ENCODE measurements at places on chromosomes 3 and 15.

GRCh38 chr15:88250826-88251225, 5.7 kb downstream of the NTRK3 start:
- DNase-seq: no peak

DNA sequence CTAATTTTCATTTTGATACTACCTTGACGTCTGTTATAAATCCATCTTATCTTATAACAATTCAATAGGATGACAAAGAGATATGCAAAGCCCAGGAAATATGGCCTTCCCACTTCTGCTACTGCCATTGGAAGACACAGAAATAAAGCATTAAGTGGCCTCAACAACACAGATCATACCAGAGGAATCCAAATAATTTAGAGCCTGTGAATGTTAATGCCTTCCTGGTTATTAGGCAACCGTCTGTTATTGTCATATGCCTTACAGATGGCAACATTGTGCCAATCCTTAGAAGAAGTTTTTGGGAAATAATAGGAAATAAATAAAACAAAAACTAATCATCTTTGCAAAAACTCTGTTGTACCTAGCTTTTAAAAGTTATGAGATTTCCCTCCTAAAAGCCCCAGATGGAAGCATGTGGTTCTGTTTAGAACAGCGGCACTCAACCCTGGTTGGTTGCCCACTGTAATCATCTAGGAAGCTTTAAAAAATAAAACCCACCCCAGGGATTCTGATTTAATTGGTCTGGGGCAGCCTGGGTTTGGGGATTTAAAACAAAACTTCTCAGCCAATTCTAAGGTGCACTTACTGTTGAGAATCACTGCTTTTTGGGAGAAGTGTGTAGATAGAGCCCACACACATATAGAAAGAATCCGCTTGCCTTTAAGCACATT, 704.8 kb upstream of the CFAP20DC start:
- DNase-seq: no peak

- no peak for DNase-seq
Observed at GRCh38 chr3:149009732-149010131, 18.4 kb downstream of the GYG1 start.

DNA sequence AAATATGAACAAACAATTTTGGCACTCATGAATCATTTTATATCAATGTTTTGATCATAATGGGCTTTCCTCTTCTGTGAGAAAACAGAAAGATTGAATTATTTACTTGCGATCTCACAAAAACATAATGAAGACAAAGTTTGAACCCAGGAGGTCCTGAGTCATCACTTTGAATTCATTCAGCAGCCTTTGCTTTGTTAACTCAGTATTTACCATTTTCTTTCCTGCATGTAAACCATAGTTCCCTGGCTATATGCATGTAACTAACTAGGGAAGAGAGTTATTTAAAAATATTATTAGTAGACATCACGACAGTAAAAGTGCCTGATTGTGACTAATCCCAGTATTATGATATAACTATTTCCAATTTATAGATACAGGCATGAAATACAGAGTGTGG, 1026.2 kb downstream of the PLOD2 start:
- DNase-seq: no peak

DNA sequence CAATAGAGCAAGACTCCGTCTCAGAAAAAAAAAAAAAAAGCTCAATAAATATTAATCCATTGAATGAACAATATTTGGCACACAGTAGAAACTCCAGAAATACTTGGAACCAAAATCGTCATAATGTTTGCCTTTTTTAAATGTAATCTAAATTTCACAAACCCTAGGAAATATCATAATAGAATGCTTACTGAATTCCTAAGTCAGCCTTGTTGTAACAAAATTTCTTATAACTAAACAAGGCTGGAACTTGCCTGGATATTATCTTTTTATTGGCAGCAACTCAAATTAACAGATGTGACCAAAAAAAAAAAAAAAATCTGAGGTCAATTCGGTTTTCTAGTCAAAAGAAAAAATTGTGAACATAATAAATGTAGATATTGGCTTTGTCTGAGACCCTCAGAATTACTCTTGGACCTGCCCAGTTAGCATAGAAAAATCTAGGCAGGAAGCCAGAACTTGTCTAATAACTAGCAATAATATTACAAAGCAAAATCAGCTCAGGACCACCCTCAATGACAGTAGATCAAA, 33.3 kb downstream of the GABPB1 start:
- no peak for DNase-seq

DNA sequence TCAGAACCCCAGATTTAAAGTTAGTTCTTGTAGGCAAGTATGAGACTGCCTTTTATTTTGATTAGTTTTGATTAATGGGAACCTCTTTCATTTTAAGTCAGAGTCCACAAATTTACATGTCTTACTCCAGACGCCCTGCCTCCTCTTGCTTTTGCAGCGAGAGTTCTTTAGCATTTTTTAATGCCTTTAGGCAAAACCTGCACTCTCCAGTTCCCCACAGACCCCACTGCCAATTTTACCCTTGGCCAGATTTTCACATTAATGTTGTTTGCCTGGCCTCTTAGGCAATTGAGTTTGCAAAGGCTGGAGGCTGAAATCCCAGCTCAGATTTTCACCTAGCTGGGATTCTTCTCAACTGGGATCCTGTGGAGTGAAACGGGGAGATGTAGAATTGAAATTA, 85.8 kb downstream of the GAP43 start:
- no peak for DNase-seq

DNA sequence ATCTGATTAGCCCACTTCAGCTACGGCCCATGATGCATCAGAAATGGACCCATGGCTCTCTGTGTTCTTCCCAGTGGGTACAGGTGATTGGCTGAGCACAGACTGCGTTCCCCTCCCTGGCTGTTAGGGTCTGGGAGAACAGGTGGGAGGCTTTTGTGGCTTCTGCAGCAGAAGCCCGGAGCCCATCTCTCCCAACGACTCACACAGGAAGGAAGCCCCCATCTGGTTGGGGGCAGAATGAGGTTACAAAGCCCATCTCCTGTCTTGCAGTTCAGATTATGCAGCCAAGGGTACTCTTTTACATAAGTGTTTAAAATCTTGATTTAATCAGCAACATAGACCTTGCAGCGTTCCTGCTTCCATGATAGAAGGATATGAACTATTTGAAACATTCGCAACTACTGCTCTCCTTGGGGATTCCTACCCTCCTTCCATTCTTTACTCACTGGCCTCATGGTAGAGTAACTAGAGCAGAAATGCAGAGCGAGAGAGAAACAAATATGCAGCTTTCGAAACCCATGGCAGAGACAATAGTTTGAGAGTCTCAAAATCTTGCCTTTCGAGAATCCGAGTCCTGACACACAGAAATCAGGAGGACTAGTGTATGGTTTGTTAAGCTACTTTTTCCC, 291.3 kb downstream of the TLE3 start:
- no peak for DNase-seq

DNA sequence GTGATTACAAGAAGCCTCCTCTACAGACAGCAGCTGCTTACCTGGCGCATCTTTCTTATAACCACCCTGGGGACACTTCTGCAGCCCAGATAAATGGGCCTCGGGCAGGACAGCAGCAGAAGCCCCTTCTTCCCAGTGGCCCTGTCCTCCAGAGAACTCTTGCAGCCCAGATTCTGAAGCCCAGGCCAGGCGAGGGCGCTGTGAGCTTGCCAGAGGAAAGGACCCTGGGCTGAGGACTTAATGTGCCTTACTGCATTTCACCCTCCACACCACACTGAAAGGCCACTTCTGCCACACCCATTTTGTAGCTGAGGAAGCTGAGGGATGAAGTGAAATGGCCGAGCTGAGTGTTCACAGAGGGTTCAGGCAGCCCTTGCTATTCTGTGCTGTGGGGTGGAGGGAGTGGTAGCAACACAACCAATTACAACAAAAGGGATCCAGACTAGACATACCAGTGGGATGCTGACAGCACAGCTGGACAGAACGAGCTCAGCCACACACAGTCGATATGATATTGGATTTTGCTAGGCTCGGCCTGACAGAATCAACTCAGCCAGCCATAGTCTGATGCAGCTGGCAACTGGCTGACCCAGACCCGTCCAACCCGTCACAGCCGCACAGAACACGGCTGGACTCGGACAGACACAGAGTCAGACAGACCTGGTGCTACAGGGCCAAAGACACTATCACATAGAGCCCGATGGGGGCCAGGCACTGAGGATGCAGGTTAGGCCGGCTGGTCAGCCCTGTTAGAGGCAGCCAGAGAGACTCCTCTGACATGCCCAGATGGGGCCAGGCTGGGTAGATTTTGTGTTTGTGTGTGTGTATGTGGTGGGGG, 7.3 kb downstream of the ACOX2 start:
- no peak for DNase-seq

- DNase-seq: no peak
Observed at GRCh38 chr3:186915806-186916796, 14.2 kb upstream of the ST6GAL1 start.

DNA sequence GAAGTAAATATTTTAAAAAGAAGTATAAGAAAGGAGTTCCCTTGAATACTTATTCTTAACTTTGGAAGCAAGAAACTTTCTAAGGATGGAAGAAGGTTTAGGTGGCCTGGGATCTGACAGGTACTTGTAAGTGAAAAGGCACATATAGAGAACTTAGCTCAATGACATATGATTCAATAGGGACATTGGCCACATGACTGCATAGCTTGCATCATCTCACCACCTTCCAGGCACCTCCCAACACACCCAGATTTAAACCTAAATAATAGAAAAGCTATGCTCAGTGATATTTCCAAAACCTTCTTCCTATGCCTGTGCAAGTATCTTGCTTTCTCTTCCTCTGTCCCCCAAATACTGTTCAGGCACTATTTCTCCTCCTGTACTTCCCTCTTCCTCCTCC, 4.7 kb upstream of the P2RY1 start:
- DNase-seq: no peak

DNA sequence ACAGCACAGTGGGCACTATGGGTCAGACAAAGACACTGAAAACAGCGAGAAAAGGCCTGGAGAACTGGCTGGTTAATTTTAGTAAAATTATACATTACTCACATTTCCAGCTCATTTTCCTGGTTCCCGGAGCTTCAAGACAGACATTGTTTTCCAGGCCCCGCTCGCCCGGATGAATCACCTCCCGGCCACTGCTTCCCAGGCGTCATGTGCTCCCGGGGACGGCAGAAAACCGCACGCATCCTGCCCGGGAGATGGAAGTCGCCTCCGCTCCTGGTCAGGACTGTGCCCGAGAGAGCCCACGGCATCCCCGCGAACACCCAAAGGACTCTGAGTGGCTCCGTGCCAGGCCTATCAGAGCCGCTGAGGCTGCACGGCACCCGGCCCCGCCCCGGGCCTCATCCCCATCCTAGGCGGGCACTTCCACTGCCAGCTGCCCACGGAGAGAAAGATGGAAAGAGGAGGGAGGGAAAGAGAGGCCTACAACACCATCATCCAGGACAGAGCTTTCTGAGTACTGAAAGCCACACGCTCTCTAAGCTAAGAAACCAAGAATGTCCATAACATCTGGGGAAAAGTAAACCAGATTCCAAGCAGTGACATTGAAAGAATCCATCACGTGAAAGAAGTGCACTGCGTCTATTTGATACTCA, 75.1 kb downstream of the VGLL4 start:
- DNase-seq: peak; percentile 88

- DNase-seq: no peak
Observed at GRCh38 chr15:32879980-32880379, 162.2 kb downstream of the GREM1 start.

GRCh38 chr3:52509753-52510328, 14.7 kb downstream of the STAB1 start:
- DNase-seq: no peak

DNA sequence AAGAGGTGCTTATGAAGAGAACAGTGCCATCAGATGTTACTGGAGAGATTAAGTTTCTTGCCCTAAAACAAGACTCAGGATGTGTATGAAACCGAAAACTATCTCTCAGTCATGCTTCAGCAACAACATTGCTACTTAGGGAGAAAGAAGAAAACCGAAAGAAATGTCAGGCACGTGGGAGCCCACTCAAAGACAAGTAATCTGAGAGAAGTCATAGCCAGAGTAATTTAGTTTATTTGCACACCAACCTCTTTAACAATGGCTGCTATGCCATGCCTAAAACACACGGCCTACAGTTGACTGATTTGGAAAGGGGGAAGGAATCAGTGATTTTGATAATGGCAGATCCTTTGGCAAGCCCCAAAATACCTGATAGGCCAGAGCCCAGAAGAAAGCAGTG, 162.9 kb downstream of the TIGIT start:
- no peak for DNase-seq

- no peak for DNase-seq
Observed at GRCh38 chr3:102926618-102927017, 491.8 kb downstream of the ZPLD1 start.

DNA sequence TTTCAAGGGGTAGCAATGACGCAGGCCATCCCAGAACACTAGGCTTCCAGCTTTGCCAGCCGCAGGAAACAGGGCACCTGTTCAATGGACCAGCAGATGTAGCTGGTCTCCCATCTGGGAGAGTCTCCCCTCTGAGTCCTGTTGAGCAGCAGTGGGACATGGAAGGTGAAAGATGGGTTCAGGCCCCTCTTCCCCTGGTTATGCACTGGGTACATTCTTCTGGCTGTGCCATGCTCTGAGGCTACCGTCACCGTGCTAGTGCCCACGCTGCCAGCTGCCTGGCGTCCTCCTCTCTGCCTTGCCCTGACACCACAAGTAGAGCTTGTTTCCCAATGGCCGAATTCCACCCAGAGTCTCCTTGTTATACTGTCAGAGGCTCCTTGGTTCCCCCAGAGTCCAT, 63.1 kb downstream of the TLE3 start:
- DNase-seq: peak; percentile 37

GRCh38 chr3:36215241-36215640, 165.1 kb upstream of the STAC start:
- DNase-seq: no peak

DNA sequence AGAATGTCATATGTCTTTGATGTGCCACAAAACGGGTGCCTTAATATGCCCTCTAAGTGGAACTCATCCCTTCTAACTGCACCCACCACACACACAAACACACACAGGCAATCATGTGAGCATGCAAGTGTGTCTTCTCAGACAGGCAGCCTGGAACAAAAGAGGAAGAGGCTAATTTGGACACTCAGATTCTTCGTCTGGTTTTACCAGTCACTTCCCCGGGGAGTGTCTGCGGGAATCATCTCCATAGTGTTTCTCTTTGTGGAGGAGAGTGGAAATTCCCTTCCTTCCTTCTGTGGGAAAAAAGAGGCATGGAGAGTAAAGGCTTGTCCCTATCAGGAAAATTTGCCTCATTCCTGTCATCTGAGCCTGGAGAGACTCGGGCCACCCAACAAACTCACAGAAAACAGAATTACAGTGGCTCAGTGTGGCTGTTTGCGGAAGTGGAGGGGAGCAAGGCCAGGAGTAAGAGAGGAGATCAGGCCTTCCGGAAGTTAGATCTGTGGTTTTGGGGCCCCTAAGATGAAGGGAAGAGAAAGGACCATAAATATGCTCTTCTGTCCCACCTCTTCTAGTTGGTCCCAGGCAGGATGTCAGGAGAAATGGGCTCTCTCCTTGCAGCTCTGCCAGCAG, 212.6 kb upstream of the SEMA6D start:
- DNase-seq: no peak

- DNase-seq: peak; percentile 51
Observed at GRCh38 chr15:101020945-101021344, 101.8 kb downstream of the LRRK1 start.

GRCh38 chr3:14725564-14726440, 50.9 kb downstream of the C3orf20 start:
- DNase-seq: no peak
